Naive thymus-derived CD8-positive, alpha-beta T cell (primary cell): ENCODE measurements at places on chromosomes 1 and 21. TPM values are rescaled to one million over a fixed set of nuclear protein-coding genes. Genes with fewer than 3 reads are reported as not detected.

DNA sequence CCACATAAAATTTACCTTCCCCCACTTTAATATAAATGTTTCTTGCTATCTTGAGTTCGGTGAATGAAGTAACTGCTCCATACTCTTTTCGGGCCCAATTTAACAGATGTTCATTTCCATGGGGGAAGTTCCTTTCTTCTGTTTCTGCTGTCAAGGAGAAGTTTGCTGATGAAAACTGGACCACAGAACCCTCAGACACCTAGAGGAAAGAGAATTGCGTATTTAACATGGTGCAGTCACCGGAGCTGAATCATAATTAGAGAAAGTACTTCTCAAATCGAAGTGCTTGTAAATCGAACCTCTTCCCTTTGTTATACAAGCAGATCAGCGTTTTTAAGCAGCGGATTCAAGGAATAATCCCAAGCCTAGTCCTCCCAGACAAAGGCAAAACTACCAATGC is 151.2 kb downstream of the TGFBR3 start:
- DNase-seq = no peak

DNA sequence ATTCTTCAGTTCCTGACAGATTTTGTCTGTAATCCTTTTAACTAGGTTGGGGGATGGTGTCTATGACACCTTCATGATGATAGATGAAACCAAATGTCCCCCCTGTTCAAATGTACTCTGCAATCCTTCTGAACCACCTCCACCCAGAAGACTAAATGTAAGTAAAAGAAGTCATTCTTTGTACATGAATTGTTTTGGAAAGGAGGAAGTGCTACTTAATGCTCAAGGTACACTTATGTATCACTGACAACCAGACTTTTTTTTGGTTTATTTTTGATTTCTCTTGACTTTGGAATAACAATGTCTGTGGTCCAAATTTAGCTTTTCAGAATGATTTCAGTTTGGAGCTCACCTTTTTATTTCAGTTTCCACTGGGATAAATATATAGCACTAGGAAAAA is 2.3 kb downstream of the DYRK3 start:
- no peak for DNase-seq

GRCh38 chr1:214419650-214420049 is 131.8 kb downstream of the PTPN14 start:
- no peak for DNase-seq

DNA sequence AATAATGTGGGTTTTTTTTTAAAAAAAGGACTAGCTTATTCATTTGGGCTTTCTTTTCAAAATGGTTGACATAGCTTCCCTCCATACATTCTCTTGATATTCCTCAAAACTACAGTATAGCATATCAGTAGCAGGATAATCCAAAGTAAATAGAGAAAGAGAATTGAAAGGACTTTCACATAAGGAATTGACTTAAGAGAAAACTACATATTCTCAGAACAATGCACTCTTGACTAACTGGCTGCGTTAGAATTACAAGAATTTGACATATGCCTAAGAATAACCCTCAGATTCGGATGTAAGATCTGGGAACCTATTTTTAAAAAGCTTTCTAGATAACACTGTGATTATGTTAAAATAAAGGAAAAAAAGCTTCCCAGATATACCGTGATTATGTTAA is 3.1 kb downstream of the PRKAB2 start:
- no peak for DNase-seq

- DNase-seq = no peak
Measured at GRCh38 chr1:226370144-226370923, 37.6 kb downstream of the PARP1 start.

- DNase-seq = no peak
Measured at GRCh38 chr1:7644961-7645750, 125.9 kb upstream of the VAMP3 start.

- no peak for DNase-seq
Measured at GRCh38 chr1:232705815-232706575, 76.1 kb upstream of the SIPA1L2 start.

- DNase-seq = no peak
Measured at GRCh38 chr1:96313216-96313615, 408.4 kb upstream of the PTBP2 start.

DNA sequence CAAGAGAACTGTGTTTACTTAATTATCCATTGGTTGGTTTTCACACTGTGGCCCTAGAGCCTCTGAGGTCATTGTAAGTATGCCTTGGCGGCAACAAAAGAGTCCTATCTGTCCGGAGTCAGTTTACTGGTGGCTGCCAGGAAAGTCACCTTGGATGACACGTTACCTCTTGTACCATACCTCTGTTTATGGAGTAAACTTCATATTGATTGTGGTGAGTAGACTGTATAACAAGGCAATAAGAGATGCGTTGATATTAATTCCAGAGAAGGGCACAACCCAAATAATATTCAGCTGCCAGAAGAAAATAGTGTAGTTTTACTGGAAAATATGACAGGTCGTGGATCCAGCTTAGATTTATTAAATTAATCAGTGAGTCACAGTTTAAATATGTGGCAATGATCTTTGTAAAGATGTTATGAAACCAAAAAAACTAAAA is 20.4 kb upstream of the KIF14 start:
- no peak for DNase-seq

DNA sequence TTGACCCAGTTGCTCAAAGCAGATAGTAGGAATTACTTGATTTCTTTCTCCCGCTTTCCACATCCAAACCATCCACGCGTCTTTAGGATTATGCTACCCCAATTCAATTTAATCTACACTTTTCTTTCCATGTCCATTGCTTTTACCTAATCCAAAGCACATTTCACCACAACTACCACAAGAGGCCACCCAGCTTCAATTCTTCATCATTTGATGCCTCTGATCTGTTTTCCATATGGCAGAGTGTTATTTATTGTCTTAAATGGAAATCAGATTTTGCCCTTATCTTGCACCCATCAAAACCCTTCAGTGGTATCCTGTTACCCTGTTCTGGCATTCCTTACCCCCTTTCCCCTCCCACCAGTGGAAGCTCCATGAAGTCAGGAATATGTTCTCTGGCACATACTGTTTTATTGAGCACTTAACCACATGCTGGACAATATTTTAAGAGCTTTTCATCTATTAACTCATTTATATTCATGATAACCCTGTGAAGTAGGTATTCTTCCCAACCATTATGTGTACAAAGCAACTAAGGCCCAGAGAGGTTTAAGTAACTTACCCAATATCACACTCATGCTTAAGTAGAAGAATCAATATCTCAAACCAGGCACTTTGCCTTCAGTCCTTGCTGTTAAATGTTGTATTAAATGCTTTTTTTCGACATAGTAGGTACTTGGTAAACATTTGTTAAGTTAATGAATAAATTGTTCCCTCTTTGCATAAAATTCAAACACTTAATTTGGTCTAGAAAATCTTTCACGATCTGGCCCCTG is 34.6 kb downstream of the CLIC4 start:
- no peak for DNase-seq

GRCh38 chr1:109427171-109427467 is 871 bp upstream of the PSMA5 start:
- no peak for DNase-seq

- DNase-seq = no peak
Measured at GRCh38 chr1:240341365-240342250, 249.9 kb downstream of the FMN2 start.

- DNase-seq = no peak
Measured at GRCh38 chr1:51850420-51851223, 27.9 kb downstream of the NRDC start.

DNA sequence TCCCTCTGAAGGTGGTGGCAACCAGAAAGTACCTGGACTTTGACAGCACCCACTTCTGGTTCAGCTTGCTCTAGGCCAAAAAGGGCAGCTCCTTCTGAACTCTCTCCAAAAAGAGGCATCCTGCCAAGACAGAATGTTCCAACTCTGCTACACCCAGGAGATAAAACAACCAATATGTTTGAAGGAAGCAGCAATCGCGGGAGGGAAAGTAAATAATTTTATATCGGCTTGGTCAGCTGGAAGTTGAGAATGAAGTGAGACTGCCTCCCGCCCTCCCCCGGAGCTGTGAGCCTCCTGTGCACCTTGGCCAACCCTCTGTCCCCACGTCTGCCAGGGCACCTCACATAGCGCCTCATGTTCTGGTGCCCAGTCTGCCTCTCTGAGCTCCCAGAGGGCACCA is 130.3 kb upstream of the ATP1A1 start:
- no peak for DNase-seq

GRCh38 chr1:101136739-101137138 is 100.1 kb upstream of the S1PR1 start:
- no peak for DNase-seq

GRCh38 chr1:41149570-41149969 is 92.5 kb downstream of the SCMH1 start:
- DNase-seq = no peak

DNA sequence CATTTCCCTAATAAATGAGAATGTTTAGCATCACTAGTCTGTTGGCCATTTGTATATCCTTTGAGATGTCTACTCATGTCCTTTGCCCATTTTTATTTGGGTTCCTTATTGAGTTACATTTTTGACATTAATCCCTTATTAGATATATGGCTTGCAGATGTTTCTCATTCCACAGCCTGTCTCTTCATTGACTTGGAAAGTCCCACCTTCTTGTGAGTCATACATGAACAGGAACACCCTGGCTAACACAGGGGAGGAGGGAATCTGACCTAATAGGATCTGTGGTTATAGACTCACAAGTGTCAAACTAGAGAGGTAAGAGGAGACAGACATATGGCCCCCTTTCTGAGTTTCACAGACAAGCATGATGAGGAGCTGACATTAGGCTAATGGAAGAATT is 11.5 kb downstream of the ZP4 start:
- DNase-seq = no peak

DNA sequence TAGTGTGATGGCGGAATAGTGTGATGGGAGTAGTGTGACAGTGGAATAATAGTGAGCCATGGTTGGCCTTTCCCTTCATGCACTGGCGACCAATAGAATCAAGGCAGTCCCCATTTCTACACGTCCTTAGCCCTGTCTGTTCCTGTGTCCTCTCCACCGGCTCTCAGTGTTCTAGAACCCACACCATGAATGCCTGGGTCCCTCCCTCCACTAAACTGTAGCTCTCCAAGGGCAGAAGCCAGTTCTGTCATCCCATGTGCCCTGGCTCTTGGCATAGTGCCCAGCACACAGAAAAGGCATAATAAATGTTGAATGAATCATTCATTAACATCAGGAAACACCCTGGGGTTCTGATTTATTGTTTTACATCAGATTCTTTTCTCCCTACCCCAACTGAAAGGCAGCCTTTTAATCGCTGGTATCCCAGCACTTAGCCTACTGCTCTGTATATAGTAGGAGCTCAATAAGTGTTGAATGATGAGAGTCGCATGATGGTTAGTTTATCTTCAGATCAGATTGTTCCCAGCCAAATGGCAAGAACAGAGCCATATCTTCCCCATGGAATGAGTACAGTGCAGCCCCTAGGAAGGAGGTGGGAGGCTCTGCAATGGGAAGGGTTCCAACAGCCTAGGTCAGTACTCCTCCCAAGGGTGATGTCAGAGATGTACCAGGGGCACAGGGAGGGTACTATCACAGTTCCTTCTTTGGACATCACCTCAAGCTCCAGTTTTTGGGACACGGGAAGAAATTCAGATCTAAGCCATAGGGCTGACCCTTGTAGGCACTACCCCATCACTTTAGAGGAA is 325.7 kb downstream of the HHAT start:
- no peak for DNase-seq

NCMAP gene
- not detected for total RNA-seq

CFAP141 gene
- total RNA-seq = not detected

TMEM234 gene
- total RNA-seq = 26.4 TPM

GRHL3 gene
- total RNA-seq = not detected

TRABD2B gene
- not detected for total RNA-seq

KRTAP13-2 gene
- total RNA-seq = not detected

ZNF593OS gene
- total RNA-seq = not detected

LHX4 gene
- not detected for total RNA-seq

OR2L3 gene
- total RNA-seq = 0.27 TPM

ZYG11A gene
- total RNA-seq = not detected

CFHR4 gene
- total RNA-seq = not detected

PDPN gene
- not detected for total RNA-seq

C1orf21 gene
- total RNA-seq = 0.62 TPM
